ENCODE measurements at places on chromosomes 2 and 18.

DNA sequence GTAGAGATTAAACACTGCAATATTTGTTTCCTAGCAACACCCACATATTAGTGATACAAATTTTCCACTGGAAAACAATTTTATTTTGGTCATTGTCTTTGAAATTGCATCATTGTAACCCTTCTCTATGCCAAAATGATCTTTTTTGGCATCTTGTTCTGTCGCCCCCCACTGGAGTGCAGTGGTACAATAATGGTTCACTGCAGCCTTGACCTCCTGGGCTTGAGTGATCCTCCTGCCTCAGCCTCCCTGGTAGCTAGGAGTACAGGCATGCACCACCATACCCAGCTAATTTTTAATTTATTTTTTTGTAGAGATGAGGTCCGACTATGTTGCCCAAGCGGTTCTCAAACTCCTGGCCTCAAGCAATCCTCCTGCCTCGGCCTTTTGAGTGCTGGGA is 117.4 kb downstream of the PIK3C3 start:
- no peak for DNase-seq

- DNase-seq, result no peak
Observed at GRCh38 chr2:102843764-102844443, 82.1 kb downstream of the TMEM182 start.

DNA sequence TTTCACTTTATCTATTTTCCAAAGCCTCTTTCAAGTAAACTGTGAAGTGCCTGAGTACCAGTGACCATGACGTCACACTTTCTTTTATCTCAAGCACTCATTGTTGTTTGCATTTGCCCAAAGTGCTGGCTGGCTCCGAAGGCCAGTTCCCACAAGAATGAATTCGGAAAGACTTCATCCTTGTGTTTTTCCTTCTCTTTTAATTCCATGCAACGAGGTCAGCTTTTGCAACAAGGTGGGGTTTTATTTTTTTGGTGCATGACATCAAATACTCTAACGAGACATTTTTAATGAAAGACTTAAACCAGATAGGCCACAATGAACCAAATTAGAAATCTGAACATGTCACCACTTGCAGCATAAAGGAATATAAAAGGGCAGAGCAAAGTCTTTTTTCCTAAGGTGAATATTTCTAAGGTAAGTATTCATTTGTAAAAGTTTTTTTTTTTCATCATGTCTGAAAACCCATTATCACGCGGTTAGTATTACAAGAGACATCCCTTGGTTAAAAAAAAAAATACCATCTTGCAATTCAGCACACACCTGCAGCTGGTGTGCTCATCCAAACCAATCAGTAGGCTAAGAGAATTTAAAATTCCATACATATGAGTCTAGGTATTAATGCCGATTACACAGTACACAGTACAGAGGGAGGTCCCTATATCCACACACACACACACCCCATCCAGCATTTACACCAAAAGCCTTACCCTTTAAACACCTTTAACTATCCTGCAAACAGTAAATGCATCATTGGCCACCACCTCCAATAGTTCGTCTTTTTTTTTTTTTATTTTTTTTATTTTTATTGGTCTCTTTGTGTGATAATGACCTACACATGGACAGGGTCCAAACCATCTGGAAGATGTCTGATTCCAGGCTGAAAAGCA is 2.3 kb downstream of the ARL4C start:
- no peak for DNase-seq

DNA sequence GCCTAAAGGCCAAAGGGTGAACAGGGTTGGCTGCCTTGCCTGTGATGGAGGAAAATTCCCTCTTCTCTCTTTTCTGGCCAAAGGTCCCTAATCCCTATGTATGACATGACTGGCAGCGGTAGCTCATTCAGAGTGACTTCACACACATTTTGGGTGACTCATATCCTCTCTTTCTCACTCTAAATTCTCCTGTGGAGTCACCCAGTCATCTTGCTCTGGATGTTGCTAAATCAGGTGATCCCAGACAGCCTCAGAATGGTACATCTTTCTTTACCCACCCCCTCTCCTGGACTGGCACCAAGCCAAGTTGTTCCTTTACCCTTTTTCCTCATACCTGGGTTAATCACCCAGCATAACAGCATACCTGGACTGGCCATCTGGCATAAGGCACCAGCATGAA is 77.2 kb downstream of the NEURL3 start:
- DNase-seq, result no peak

DNA sequence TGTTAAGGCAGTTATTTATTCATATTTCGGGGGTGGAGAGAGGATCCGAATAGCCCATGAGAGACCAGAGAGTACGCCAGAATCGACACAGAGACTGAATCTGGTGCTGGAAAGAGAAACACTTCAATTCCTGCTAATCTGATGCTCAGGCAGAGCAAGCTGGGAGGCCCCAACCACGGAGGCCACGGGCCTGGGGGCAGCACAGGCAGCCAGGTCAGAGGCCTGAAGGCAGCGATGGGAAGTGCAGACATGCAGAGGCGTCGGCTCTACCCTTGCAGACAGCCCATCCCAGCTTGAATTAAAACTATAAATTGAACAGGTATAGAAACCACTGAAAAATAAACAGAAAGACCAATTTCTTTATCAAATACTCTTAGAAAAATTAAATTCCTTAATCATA is 50.6 kb downstream of the PXDN start:
- no peak for DNase-seq

DNA sequence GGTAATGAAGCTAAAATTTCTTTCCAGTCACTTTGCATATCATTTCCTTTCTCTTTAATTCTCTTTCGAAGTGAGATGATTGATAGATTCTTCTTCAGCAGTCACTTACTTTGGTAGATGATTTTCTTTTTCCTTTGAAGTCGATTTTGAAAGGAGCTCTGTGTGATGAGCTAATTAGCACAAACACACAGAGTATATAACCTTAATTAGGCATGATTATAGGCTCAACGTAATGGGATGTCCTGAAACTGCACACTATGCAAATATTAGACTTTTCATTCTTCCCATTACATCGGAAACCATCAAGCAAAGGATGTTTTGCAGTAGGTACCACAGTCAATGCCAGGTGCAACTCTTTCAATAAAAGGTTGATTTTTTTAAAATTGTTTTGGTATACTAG is 6.4 kb upstream of the CTLA4 start:
- no peak for DNase-seq

DNA sequence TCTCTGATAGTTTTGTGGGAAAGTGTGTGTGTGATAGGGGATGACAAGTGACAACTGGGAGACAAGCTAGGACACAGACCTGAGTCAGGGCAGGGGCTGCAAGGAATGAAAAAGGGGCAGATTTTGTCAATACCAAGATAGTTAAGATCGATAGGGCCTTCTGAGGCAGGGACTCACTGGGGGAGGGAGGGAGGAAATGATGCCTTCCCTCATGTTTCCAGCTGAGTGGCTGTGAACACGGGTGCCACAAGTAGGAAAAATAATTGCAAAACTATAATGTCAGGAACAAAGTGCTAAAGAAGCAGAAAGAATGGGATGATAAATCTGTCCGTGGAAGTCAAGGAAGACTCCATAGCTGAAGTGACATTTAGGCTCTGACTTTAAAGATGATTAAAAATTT is 24.2 kb downstream of the CDH2 start:
- DNase-seq, result no peak

DNA sequence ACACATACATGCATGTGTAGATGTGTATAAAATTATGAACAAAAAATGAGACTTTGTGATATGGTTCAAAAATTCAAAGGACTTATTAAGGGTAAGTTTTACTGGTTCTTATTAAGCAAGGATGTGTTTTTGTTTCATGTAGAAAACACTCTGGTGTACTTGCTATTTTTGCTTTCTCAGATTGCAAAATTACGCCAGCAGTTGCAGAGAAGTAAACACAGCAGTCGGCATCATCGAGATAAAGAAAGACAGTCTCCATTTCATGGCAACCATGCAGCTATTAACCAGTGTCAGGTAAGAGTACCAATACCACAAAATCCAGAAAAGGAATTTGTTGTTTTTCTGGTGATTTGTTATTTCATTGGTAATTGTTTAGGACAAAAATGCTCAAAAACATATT is 91.3 kb downstream of the FAM117B start:
- no peak for DNase-seq

DNA sequence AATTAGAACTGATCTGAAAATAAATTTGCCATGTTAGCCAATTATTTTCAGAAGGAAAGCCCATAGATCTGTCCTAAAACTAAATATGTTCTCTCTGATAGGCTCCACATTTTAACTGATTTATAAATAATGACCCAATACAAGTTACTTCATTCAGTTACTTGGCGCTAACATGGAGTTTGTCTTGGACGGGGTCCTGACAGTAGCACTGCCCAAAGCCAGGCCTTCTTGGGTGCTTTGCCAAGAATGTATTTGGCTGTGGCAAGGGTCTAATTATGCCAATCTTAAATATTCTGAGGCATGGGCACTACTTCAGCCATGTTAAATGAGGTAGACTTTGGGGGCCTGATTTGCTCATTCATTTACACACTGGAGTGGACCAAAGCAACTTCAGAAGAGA is 135.0 kb upstream of the PKDCC start:
- DNase-seq, result no peak

GRCh38 chr2:238727585-238728329 is 120.1 kb upstream of the TWIST2 start:
- no peak for DNase-seq

- DNase-seq, result no peak
Observed at GRCh38 chr2:172440795-172441194, 13.4 kb downstream of the ITGA6 start.

DNA sequence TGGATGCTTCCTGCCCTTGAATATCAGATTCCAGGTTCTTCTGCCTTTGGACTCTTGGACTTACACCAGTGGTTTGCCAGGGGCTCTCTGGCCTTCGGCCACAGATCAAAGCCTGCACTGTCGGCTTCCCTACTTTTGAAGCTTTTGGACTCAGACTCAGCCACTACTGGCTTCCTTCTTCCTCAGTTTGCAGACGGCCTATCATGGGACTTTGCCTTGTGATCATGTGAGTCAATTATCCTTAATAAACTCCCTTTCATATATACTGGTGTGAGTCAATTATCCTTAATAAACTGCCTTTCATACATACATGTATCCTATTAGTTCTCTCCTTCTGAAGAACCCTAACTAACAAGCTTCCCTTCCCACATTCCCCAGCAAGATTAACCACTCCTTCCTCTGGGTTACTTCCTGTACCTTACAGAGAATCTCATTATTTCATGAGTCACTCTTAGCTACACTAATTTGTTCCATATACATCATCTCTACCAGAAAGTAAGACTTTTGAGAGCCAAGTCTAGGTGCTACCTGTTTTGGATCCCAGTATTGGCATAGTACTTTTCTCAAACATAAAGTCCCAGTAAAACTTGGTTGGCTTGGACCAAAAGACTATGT is 31.3 kb upstream of the LRATD1 start:
- DNase-seq, result no peak

DNA sequence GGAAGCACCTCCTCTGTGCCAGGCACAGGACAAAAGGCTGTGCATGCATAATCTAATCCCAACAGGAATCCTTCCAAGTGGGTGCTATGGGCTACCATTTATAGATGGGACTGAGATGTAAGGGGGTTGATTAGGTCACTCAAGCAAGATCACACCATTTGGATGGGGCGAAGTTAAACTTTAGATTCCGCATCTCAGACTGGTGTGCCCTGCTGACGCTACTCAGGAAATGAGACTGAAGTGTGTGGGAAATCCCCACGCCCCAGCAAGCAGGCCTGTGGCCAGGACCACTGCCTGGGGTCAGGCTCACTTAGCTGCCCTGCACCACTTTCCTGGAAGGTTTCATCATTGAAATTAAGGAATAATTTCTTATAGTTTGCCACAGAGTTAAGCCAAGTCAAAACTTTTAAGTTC is 70.5 kb upstream of the PPP1CB start:
- DNase-seq, result no peak

DNA sequence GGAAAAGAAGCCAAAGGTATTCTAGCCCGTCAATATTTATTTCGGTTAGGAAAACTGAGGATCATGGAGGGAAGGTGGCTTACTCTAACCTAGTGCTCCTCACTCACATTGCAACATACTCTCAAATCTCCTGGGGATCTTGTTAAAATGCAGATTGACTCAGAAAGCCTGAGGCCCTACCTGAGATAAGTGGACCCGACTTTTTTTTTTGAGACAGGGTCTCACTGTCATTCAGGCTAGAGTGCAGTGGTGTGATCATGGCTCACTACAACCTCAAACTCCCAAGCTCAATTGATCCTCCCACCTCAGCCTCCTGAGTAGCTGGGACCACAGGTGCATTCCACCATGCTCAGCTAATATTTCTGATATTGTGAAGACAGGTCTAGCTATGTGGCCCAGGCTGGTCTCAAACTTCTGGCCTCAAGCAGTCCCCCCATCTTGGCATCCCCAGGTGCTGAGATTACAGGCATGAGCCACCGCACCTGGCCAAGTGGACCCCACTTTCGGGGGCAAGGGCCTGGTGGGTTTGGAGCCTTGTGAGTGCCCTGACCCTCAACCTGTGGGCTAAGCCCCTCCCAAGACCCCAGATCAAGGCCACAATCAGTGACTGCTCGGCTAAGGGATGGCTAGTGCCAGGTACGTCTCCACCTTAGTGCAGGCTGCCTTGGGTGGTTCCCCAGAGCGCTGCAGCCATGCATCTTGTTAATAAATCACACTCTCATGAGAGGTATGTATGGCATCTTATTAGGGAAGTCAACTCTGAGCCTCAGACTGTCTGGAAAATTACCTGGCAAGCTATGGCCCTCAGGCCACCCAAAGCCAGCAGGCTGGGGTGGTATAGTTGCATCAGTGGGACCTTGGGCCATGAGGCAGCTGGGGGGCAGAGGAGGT is 1.1 kb upstream of the NEURL3 start:
- no peak for DNase-seq

DNA sequence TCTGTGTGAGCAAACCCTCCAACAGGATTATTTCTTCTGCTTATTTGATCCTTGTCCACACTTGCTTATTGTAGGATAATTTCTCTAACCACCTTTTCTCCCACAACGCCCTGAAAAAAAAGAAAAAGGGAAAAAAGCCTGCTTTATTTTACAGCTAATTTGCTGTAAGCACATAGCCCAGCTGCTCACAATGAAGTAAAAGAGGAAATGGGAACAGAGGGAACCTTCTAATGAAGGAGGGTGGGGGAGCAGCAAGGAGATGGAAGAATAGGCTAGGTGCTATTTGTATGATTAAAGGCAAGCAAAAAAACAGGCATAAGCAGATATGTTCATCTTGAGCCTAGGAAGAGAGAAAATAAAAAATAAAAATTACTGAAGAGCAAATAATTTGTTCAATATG is 331.6 kb downstream of the TXNL1 start:
- no peak for DNase-seq

- DNase-seq, result no peak
Observed at GRCh38 chr2:86413296-86414094, 27.7 kb upstream of the KDM3A start.
